ENCODE measurements at places on chromosomes 2 and 18.

DNA sequence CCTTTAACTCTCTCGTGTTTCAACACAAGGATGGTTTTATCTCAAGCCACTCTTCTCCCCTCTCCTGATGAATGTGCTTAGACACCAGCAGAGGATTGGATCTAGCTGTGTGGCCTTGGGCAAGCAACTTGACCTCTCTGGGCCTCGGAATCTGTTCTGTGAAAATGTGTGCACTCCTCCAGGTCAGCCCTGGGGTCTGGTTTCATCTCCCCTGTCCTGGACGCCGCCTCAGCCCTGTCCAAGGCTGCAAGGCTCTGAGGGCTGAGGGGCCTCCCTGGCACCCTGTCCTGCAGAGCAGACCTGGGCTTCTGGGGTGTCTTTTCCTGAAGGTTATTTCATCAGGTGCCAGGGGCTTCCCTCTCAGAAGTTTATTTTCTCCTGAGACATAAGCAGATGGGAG is 28.5 kb downstream of the CNDP1 start:
- H3K4me1 ChIP-seq: no peaks in the 10 kb centered on the region
- no peak overlapping the region for H3K4me3 ChIP-seq
- no peak overlapping the region for H3K27ac ChIP-seq
- H3K27me3 ChIP-seq: no peaks in the 10 kb centered on the region
- DNase-seq: no peak
- no peaks in the 10 kb centered on the region for H3K36me3 ChIP-seq

DNA sequence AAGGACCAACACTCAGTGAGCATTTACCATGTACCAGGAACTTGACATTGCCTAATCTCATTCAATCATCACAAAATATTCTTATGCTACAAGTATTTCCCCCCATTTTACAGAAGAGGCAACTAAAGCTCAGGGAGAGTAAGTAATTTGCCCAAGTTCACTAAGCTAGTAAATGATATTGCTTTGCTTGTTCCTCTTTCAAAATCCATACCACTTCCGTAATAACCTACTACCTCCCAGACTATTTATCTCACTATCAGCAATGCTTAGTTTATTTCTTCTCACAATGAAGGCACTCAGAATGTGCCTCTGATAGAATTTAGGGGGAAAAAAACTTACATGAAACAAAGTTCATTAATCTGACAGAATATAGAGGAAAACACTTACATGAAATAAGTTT is 1070.9 kb upstream of the FANCL start:
- no peaks in the 10 kb centered on the region for H3K4me1 ChIP-seq
- H3K4me3 ChIP-seq: no peak overlapping the region
- no peak overlapping the region for H3K27ac ChIP-seq
- no peak for DNase-seq
- no peaks in the 10 kb centered on the region for H3K36me3 ChIP-seq
- no peaks in the 10 kb centered on the region for H3K27me3 ChIP-seq

- H3K27me3 ChIP-seq: no peaks in the 10 kb centered on the region
- H3K4me3 ChIP-seq: no peak overlapping the region
- no peaks in the 10 kb centered on the region for H3K36me3 ChIP-seq
- no peak for DNase-seq
Observed at GRCh38 chr2:85769983-85770362, 16.2 kb downstream of the ATOH8 start.

DNA sequence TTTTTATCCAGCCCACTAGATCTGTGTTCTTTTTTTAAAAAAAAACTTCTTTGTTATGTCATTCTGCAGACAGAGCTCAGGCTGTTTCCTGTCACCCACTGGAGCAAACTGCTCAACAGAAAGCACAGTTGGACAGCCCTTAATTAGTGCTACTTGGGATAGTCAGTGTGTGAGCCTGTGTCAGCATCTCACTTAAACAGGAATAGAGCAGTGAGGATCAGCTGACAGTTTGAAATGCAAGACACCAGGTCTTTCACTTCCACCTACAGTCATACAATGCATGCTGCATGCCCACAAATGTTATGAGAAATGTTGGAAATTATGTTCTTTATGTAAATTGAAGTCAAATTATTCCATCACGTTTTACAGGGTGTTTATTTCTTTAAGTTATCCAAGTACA is 174.9 kb downstream of the NR4A2 start:
- no peak overlapping the region for H3K27ac ChIP-seq
- H3K4me3 ChIP-seq: no peak overlapping the region
- H3K27me3 ChIP-seq: no peaks in the 10 kb centered on the region

- H3K27ac ChIP-seq: no peak overlapping the region
- H3K36me3 ChIP-seq: no peaks in the 10 kb centered on the region
- no peak for DNase-seq
- no peaks in the 10 kb centered on the region for H3K4me1 ChIP-seq
- no peak overlapping the region for H3K4me3 ChIP-seq
Observed at GRCh38 chr2:71790226-71791060, 337.1 kb downstream of the DYSF start.

- no peak overlapping the region for H3K27ac ChIP-seq
- DNase-seq: no peak
- no peak overlapping the region for H3K4me3 ChIP-seq
- no peaks in the 10 kb centered on the region for H3K27me3 ChIP-seq
- no peaks in the 10 kb centered on the region for H3K4me1 ChIP-seq
- no peaks in the 10 kb centered on the region for H3K36me3 ChIP-seq
Observed at GRCh38 chr2:234521536-234521935, 24.7 kb upstream of the ARL4C start.

GRCh38 chr2:25043241-25043867 is 1.5 kb downstream of the EFR3B start:
- peaks cover 6% of the 10 kb centered on the region for H3K4me1 ChIP-seq
- no peak overlapping the region for H3K4me3 ChIP-seq
- H3K27ac ChIP-seq: no peak overlapping the region
- no peaks in the 10 kb centered on the region for H3K36me3 ChIP-seq
- peaks cover 5% of the 10 kb centered on the region for H3K27me3 ChIP-seq

- H3K36me3 ChIP-seq: no peaks in the 10 kb centered on the region
- DNase-seq: no peak
- no peak overlapping the region for H3K4me3 ChIP-seq
- no peak overlapping the region for H3K27ac ChIP-seq
- H3K4me1 ChIP-seq: no peaks in the 10 kb centered on the region
- no peaks in the 10 kb centered on the region for H3K27me3 ChIP-seq
Observed at GRCh38 chr2:181998891-181999654, 13.4 kb downstream of the PPP1R1C start.

GRCh38 chr18:72086421-72086820 is 457.7 kb downstream of the CBLN2 start:
- no peak for DNase-seq
- no peaks in the 10 kb centered on the region for H3K36me3 ChIP-seq
- H3K4me1 ChIP-seq: no peaks in the 10 kb centered on the region
- H3K27me3 ChIP-seq: no peaks in the 10 kb centered on the region
- H3K4me3 ChIP-seq: no peak overlapping the region

- no peaks in the 10 kb centered on the region for H3K36me3 ChIP-seq
- no peaks in the 10 kb centered on the region for H3K4me1 ChIP-seq
- no peak for DNase-seq
- H3K27me3 ChIP-seq: no peaks in the 10 kb centered on the region
Observed at GRCh38 chr2:158519481-158519880, 62.7 kb downstream of the PKP4 start.

DNA sequence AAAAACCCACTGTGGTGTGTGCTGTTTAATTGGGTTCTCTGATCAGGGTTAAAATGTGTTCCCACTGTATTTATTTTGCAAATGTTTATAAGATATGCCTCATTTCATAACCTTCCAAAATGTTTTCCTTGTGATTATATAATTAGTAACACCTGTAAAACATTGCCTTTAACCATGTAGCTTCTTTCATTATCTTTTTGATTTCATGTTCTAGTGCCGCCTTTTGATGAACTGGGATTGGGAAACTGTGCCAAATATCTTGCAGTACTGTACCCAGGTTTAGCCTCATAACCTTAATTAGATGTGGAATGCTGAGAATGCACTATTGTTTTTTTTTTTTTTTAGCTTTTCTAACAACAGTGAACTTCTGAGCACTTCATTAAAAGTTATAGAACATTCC is 96.9 kb downstream of the TANC1 start:
- peak overlapping the region; percentile 54 for H3K27ac ChIP-seq
- no peaks in the 10 kb centered on the region for H3K27me3 ChIP-seq
- no peaks in the 10 kb centered on the region for H3K36me3 ChIP-seq
- H3K4me1 ChIP-seq: peaks cover 13% of the 10 kb centered on the region

GRCh38 chr2:240259924-240260529 is 119.6 kb upstream of the OTOS start:
- no peaks in the 10 kb centered on the region for H3K36me3 ChIP-seq
- H3K27ac ChIP-seq: no peak overlapping the region
- no peak overlapping the region for H3K4me3 ChIP-seq
- H3K4me1 ChIP-seq: no peaks in the 10 kb centered on the region
- DNase-seq: no peak

- no peak overlapping the region for H3K27ac ChIP-seq
- no peaks in the 10 kb centered on the region for H3K36me3 ChIP-seq
- H3K27me3 ChIP-seq: no peaks in the 10 kb centered on the region
- no peak for DNase-seq
Observed at GRCh38 chr2:135378591-135378990, 152.4 kb downstream of the ZRANB3 start.

- H3K27ac ChIP-seq: peak overlapping the region; percentile 2
- peak; percentile 5 for DNase-seq
- H3K4me1 ChIP-seq: no peaks in the 10 kb centered on the region
- H3K4me3 ChIP-seq: no peak overlapping the region
- H3K27me3 ChIP-seq: no peaks in the 10 kb centered on the region
Observed at GRCh38 chr2:68762665-68763064, 28.1 kb downstream of the ARHGAP25 start.

- H3K27ac ChIP-seq: no peak overlapping the region
- no peak for DNase-seq
- H3K36me3 ChIP-seq: no peaks in the 10 kb centered on the region
- H3K4me3 ChIP-seq: no peak overlapping the region
Observed at GRCh38 chr2:18649502-18650135, 60.2 kb upstream of the NT5C1B start.

- no peaks in the 10 kb centered on the region for H3K36me3 ChIP-seq
- H3K4me3 ChIP-seq: peak overlapping the region; percentile 73
- H3K4me1 ChIP-seq: peaks cover 8% of the 10 kb centered on the region
- peak; percentile 63 for DNase-seq
- peak overlapping the region; percentile 78 for H3K27ac ChIP-seq
- no peaks in the 10 kb centered on the region for H3K27me3 ChIP-seq
Observed at GRCh38 chr2:60549238-60549927, 4.1 kb downstream of the BCL11A start.

- H3K36me3 ChIP-seq: no peaks in the 10 kb centered on the region
- H3K4me1 ChIP-seq: no peaks in the 10 kb centered on the region
- H3K4me3 ChIP-seq: no peak overlapping the region
- DNase-seq: no peak
- H3K27ac ChIP-seq: no peak overlapping the region
Observed at GRCh38 chr18:75083761-75084160, 125.2 kb downstream of the PTGR3 start.

DNA sequence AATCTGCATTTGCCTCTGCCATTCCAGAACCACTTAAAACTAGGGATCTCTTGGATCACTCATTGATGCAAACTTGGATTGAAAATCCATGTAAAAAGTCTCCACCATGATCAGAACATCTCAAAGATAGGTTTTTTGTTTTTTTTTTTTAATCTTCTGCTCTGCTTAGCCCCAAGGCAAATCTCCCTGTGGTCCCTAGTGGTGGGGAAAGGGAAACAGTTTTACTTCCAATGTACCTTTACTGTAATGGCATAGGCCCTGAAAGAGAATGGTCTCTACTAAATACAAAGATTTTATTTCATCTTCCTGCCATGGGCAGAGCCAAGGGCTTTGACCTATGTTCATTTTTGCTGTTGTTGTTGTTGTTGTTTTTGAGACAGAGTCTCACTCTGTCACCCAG is 78.4 kb downstream of the KANSL1L start:
- H3K27me3 ChIP-seq: no peaks in the 10 kb centered on the region
- H3K4me1 ChIP-seq: no peaks in the 10 kb centered on the region
- no peak overlapping the region for H3K27ac ChIP-seq
- DNase-seq: no peak
- H3K36me3 ChIP-seq: no peaks in the 10 kb centered on the region

- peaks cover 69% of the 10 kb centered on the region for H3K27me3 ChIP-seq
- no peaks in the 10 kb centered on the region for H3K36me3 ChIP-seq
- peaks cover 8% of the 10 kb centered on the region for H3K4me1 ChIP-seq
- H3K4me3 ChIP-seq: no peak overlapping the region
Observed at GRCh38 chr2:118858485-118859156, 11.2 kb upstream of the EN1 start.

- no peak for DNase-seq
- no peak overlapping the region for H3K4me3 ChIP-seq
Observed at GRCh38 chr18:41022484-41022883, 932.5 kb upstream of the PIK3C3 start.

- H3K4me3 ChIP-seq: no peak overlapping the region
- H3K36me3 ChIP-seq: no peaks in the 10 kb centered on the region
- no peak for DNase-seq
- H3K4me1 ChIP-seq: no peaks in the 10 kb centered on the region
- H3K27ac ChIP-seq: no peak overlapping the region
Observed at GRCh38 chr2:144114760-144115159, 405.2 kb downstream of the ZEB2 start.

- H3K27me3 ChIP-seq: no peaks in the 10 kb centered on the region
- H3K4me3 ChIP-seq: no peak overlapping the region
- H3K27ac ChIP-seq: no peak overlapping the region
- no peaks in the 10 kb centered on the region for H3K36me3 ChIP-seq
- peak; percentile 77 for DNase-seq
Observed at GRCh38 chr2:177763531-177764265, 308.9 kb downstream of the PDE11A start.

GRCh38 chr2:186533717-186534116 is 47.7 kb downstream of the ZC3H15 start:
- H3K4me1 ChIP-seq: no peaks in the 10 kb centered on the region
- no peak overlapping the region for H3K4me3 ChIP-seq
- H3K27me3 ChIP-seq: no peaks in the 10 kb centered on the region
- H3K27ac ChIP-seq: no peak overlapping the region

- no peaks in the 10 kb centered on the region for H3K4me1 ChIP-seq
- no peak for DNase-seq
- H3K27ac ChIP-seq: no peak overlapping the region
- H3K27me3 ChIP-seq: no peaks in the 10 kb centered on the region
- no peaks in the 10 kb centered on the region for H3K36me3 ChIP-seq
Observed at GRCh38 chr2:234392041-234392615, 104.8 kb downstream of the ARL4C start.

Data from colonic mucosa (tissue), 4 donors.